ENCODE measurements at places on chromosomes 1 and 21.

GRCh38 chr1:53655931-53656746, 82.8 kb downstream of the GLIS1 start:
- peak; percentile 8 for DNase-seq

- DNase-seq: no peak
Observed at GRCh38 chr1:211939876-211940468, 95.4 kb downstream of the INTS7 start.

DNA sequence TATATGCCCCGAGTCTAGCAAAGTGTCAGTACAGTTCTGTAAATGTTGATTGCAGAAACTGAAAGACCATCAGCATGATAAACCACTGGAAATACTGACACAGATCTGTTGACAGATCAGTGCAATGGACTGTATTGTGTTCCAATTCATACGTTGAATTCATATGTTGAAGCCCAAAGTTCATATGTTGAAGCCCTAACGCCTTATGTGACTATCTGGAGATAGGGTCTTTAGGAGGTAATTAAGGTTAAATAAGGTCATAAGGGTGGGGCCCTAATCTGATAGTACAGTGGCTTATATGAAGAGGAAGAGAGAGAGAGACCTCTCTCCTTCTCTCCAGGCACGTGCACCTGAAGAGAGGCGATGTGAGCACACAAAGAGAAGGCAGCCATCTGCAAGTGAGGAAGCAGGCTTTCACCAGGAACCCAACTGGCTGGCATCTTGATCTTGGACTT, 144.7 kb downstream of the MRPL39 start:
- no peak for DNase-seq

GRCh38 chr1:2611621-2612437, 21.0 kb downstream of the MMEL1 start:
- no peak for DNase-seq

- no peak for DNase-seq
Observed at GRCh38 chr1:233038581-233038980, 88.2 kb downstream of the NTPCR start.

DNA sequence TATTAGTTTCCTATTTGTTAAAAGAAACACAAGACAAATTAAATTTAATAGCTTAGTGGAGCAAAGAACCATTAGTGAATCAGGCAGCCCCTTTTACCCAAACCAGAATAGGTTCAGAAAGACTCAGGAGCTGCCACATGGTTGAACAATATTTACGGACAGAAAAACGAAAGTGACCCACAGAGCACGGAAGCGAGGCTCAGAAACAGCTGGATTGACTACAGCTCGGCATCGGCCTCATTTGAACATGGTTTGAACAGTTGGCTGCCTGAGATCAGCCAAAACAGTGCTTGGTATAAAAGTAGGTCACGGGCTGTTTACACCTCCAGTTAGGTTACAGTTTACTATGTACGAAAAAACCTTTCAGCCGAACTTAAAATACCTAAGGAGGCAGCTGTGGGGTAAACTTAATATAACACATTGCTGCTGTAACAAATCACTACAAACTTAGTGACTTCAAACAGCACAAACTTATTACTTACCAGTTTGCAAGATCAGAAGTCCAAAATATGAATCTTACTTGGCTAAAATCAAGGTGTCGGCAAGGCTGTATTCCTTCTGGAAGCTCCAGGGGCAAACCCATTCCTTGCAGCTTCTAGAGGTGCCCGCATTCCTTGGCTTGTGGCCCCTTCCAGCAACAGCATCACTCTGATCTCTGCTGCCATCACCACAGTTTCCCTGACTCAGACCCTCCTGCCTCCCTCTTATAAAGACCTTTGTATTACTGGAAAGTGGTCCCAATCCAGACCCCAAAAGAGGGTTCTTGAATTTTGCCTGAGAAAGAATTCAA, 11.8 kb downstream of the PADI4 start:
- DNase-seq: no peak

GRCh38 chr1:16063921-16064320, 9.5 kb downstream of the FAM131C start:
- no peak for DNase-seq

DNA sequence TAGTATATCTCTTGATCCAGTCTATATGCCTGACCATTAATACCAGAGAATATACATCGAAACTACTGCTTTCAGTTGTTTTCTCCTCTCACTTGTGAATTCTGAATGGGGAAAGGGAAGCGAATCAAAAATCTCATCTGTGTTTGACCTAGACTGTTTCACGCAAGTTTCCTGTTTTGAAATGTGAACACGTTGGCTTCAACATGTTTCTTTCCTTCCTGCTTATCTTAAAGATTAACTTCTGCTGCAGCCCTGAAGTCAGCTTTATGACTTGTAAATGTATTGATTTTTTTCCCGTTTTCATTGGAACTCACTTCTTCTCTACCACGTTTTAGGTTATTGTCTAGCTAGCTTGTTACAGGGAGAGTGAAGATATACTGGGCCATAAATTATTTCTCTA, 49.9 kb downstream of the SNX27 start:
- no peak for DNase-seq

- no peak for DNase-seq
Observed at GRCh38 chr1:16082283-16083038, 9.0 kb upstream of the FAM131C start.

- no peak for DNase-seq
Observed at GRCh38 chr1:151482017-151482416, 22.7 kb upstream of the POGZ start.

DNA sequence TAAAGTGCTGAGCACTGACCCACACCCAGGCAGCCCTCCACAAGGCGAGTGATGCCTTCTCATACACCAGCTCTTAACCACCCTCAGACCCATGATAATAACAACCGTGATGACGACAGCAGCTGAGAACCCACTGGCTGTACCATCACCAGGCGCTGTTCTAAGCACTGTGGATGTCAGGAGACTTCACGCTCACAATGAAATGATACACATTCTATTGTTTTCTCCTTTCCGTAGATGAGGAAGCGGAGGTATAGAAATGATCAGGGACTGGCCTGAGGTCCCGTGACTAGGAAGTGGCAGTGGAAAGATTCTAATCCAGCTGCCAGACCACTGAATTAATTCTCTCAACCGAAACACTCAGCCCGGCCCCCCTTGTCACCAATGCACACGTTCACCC, 32.6 kb downstream of the SDC3 start:
- DNase-seq: no peak

- DNase-seq: no peak
Observed at GRCh38 chr1:55980582-55980981, 598.8 kb downstream of the PLPP3 start.

- DNase-seq: no peak
Observed at GRCh38 chr1:54643736-54644135, 2.1 kb downstream of the MROH7 start.

- no peak for DNase-seq
Observed at GRCh38 chr1:228009116-228009827, 2.5 kb downstream of the WNT3A start.

- no peak for DNase-seq
Observed at GRCh38 chr1:76998582-76999223, 131.4 kb downstream of the ST6GALNAC5 start.

- DNase-seq: peak; percentile 45
Observed at GRCh38 chr1:228149406-228150119, at the start of gene GJC2. TSS of gene GJC2 (plus strand) at chr1:228149930. CDS start at chr1:228157759, 7,829 bp downstream.

GRCh38 chr1:109788695-109789521, 25.2 kb upstream of the EPS8L3 start:
- DNase-seq: peak; percentile 50

DNA sequence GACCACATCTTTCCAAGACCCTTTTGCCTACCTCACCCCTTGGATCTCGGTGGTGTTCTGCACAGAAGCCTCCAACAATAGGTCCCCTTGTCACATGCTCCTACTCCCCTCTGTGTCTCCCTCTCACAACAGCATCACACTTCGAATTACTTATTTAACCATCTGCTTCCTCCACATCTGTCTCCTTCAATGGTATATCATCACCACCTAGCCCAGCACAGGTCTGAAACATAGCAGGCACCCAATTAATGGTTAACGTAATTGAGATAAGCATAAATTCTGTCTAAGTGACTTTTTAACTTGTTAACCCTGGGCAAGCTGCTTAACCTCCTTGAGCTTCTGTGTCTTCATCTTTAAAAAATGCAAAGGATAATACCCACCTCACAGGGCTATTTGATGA, 100.3 kb upstream of the BARHL2 start:
- no peak for DNase-seq

DNA sequence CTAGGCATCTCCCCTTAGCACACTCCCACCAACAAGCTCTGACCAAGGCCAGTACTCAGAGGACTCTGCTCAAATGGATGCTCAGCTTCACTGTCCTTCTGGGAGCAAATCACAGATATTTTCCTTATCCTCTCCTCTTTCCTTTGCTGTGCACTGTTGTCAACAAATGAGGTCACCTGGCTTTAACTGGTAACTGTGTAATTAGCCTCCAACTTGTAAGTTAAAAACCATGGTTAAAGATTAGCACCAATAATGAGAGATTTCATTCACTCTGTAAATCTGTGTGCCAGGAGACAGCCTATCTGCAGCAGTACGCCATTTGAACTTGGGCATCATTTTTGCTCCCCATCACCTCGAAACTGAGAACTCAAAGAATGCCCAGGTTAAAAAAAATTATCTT, 149.5 kb downstream of the GABPA start:
- no peak for DNase-seq

- DNase-seq: no peak
Observed at GRCh38 chr1:22273686-22274681, 131.1 kb upstream of the WNT4 start.

DNA sequence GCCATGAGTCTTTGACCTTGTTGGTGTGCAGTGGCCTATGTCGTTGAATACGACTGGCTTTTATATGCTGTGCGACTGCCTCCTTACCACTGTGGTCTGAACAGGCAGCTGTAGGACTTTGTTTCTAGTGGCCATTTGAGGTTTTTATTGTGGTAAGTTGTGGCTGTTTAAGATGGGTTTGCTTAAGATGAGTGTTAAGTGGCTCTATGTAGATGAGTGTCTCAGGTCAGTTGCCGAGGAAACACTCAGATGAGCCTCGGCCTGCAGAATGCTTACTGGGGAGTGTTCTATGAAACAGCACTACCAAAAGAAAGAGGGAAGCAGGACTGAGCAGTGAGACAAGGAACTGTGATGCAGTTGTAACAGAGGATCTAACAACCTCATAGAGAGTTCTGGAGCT, 14.9 kb upstream of the CD1C start:
- no peak for DNase-seq

- DNase-seq: no peak
Observed at GRCh38 chr1:204373911-204374310, 14.2 kb upstream of the PLEKHA6 start.

DNA sequence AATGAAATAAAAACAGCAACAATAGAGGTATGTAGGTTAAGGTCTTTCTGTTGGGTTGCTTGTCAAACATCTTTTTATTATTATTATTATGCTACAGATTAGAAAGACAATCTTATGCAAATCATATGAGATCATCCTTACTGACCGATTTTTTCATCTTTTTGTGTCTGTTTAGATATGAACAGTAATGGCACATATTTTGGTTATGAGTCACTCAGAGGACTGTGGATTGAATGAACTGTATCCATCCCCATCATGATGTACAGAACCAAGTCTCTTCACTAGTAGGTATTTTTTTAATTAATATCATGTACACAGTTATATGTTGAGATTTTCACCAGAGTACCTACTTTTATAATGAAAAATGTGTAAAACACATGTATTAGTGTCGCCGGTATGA, 159.1 kb downstream of the CHRM3 start:
- DNase-seq: no peak

DNA sequence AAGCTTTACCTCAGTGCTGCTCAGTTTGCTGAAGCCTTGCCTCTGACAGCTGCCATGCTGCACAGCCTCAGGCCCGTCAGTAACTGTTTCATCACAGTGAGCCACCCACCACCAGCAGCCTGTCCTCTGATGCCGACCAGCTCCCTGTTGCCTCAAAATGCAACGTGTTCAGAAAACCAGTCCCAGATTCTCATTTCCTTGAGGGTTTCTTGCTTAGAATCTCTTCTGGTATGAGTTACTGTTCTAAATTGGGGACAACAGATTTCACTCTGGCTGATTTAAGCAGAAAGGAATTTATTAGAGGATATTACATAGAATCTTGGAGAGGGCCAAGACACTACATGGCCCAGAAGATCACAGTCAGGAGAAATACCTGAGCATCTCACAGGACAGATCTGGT, 11.0 kb downstream of the UBL4B start:
- no peak for DNase-seq

DNA sequence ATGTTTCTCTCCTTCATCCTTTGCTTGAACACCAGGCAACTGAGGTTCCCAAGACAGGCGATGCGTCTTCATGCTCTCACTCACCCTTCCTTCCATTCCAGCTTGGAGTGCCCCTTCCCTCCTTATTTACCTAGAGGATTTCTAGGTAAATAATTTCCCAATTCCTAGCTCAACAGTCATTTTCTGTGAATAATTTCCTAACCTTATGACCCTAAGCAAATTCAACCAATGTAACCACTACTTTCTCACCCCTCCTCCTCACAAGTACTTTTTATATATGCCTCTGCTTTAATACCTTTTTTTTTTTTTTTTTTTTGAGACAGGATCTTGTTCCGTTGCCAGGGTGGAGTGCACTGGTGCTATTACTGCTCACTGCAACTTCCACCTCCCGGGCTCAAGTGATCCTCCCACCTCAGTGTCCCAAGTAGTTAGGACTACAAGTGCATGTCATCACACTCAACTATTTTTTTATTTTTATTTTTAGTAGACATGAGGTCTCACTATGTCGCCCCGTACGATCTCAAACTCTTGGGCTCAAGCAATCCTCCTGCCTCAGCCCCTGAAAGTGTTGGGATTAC, 86.7 kb downstream of the USP24 start:
- no peak for DNase-seq

GRCh38 chr1:147843486-147843885, 59.1 kb upstream of the GJA8 start:
- no peak for DNase-seq

DNA sequence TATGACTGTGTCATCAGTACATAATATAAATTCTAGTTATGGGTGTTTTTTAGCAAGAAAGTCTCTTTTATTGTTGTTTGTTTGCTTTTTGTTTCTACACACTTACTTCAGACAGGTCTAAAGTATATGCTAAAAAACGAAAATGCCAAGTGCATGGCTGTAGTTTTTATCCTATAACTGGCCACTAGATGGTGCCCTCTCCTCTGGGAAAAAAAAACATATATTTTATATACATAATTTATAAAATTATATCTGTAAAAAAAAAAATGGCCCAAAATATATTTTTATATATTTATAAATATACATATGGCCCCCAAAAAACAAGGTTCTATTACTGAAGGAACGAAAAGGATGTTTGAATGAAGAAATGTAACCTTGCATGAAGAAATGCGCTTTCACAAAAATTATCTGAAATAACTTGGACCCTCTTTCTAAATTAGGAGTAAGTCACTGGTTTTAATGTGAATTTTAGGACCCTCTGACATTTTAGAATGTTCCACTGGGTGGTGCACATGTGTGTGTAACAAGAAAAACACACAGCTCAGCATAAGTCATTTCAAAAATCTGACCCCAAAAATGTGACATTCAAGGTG, 93.5 kb downstream of the TTLL7 start:
- no peak for DNase-seq

- DNase-seq: no peak
Observed at GRCh38 chr1:110255392-110255787, 45.3 kb downstream of the KCNC4 start.
